ENCODE measurements at places on chromosomes 5 and 9.
A peak's percentile ranks its signal among the peaks of the same experiment; 100 is the strongest.

GRCh38 chr5:117357886-117358285 lies 783.3 kb upstream of the SEMA6A start:
- DNase-seq: no peak

GRCh38 chr5:40634154-40634553 lies 45.6 kb upstream of the PTGER4 start:
- DNase-seq: no peak

DNA sequence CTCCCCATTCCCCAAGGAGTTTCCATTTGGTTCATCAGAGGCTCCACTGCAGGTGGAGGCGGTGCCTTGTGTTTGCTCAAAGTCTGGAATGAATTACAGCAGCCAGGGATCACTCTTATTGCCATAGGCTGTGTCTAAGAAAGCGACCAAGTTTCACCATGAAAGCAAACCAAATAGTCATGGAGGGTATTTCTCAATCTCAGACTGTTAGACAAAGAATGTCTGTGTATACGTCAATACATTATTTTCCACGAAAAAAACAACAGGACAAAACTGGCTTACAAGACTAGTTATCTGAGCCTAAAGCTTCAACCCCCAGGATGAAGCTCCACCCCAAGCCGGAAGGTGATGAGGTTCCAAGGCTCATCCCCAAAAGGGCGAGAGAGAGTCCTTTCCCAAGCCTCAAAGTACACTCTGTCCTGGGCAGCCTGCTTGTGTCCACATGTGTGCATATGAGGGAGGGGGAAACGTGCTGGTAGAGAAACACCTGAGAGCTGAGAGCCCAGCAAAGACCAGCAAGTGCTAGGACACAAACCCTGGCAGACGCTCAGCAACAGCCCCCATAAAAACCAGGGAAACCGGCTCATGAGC lies 4.3 kb downstream of the B4GALT1 start:
- no peak for DNase-seq

- DNase-seq: no peak
These were observed 62.8 kb upstream of the CPEB4 start for GRCh38 chr5:173825215-173825865.

- DNase-seq: peak; percentile 26
These were observed at the start of gene DIRAS2 for GRCh38 chr9:90642570-90643539. Gene DIRAS2, minus strand, starts transcription at chr9:90642824. Its CDS starts 28,997 bp downstream, at chr9:90613827.

- no peak for DNase-seq
These were observed 22.3 kb upstream of the DAB2 start for GRCh38 chr5:39447059-39447458.

DNA sequence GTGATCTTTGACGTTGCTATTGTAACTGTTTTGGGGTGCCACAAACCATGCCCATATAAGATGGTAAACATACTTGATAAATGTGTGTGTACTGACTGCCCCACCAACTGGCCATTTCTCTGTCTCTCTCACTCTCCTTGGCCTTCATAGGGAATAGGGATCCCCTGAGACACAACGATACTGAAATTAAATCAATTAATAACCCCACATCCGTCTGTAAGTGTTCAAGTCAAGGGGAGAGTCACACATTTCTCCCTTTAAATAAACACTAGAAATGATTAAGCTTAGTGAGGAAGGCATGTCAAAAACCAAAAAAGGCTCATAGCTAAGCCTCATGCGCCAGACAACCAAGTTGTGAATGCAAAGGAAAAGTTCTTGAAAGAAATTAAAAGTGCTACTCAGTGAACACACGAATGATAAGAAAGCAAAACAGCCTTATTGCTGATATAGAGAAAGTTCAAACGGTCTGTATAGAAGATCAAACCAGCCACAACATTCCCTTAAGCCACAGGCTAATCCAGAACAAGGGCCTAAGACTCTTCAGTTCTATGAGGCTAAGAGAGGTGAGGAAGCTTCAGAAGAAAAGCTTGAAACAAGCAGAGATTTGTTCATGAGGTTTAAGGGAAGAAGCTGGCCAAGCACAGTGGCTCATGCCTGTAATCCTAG lies 111.1 kb downstream of the UGCG start:
- no peak for DNase-seq

DNA sequence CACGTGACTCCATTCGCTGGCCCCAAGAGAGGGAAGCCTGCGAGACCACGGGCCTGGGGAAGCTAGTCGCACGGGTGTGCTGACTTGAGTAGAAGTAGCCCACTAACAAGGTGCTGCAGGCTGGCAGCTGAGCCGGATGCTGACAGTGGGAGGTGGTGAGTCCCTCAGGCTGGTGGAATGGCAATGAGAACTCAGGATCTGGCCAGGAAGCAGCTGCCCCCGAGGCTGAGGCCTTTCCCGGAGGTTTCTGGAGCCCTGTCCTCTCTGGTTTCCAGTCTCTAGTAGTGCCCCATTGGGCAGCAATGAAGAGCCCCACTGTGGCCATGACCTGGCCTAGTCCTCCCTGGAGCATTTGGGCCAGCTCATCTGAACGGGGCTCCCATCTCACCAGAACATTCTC lies 366.7 kb upstream of the IRX4 start:
- DNase-seq: no peak

GRCh38 chr5:120255214-120255613 lies 208.9 kb upstream of the PRR16 start:
- DNase-seq: no peak

- no peak for DNase-seq
These were observed 75.6 kb upstream of the SPRY4 start for GRCh38 chr5:142400415-142400814.

DNA sequence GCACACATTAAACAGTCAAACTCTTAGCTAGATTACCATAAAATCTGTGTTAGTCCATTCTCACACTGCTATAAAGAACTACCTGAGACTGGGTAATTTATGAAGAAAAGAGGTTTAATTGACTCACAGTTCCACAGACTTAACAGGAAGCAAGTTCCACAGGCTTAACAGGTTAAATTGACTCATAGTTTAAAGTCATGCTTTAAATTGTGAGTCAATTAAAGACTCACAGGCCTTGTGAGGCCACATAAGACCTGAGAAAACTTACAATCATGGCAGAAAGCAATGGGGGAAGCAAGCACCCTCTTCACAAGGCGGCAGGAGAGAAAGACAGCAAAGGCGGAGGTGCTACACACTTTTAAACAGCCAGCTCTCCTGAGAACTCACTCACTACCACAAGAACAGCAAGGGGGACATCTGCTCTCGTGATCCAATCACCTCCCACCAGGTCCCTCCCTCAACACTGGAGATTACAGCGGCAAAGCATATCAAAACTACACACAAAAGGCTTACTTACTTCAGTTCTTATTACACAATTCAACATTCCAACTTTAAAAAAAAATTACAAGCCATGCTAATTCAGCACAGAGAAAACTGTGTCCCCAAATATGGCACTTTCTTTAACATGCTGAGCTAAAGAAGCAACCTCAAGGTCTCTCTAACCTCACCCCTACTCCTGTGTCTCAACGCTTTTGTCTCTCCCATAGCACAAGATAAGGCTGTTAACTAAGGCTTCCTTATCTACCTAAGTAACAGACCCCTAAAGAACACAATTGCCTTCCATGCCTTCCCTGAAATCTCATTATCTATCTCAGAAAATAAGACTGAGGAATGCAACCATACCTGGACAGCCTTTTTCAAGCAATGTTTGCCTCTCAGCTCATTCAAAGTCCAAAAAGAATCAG lies 805.1 kb downstream of the NR2F1-AS1 start:
- no peak for DNase-seq

DNA sequence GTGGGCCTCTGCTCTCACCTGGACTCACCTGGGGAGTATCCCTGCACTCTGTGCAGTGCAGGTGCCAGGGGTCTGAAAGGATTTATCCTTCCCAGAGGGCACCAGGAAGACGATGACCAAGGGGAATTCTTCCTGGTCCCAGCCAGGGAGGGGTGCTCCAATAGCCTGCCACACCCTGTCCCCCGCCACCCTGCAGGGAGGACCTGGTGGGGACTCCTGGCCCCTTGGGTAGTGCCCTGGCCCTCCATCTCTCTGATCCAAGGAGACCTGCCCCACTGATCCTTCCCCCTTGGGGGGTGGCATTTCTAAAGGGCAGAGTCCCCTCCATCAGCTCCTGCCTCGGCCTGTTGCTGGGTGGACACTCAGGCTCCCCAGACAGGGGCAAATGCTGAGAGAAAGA lies 70.7 kb downstream of the NTNG2 start:
- DNase-seq: no peak

DNA sequence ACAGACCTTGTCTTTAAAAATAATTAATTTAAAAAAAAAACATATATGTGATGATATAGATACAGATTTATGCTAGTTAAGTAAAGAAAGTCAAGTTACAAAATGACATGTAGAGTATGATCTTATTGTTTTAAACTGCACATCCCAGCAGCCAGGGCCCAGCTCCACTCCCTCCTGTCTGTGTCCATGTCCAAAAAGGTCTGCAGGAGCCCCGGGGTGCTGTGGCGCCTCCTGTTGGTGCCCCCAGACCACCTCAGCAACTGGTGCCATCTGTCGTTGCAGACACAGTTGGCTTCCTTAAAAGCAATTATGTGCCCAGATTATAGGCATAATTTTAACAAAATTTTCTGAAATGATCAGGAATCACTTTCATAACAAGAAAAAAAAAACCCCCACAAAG lies 33.3 kb downstream of the IPPK start:
- DNase-seq: no peak

GRCh38 chr9:80500300-80500699 lies 928.5 kb downstream of the TLE4 start:
- DNase-seq: no peak

DNA sequence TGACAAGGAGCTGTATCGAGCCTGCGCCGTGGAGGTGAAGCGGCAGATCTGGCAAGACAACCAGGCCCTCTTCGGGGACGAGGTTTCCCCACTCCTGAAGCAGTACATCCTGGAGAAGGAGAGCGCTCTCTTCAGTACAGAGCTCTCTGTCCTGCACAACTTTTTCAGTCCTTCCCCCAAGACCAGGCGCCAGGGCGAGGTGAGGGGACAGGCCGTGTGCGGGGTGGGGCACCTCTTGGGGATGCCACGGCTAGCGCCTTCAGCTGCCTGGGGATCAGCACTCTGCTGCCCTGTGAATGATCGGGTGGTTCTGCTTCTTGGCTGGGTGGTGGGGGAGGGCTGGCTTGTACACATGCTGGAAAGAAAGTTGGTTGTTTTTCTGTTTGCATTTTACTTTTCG lies 1.7 kb downstream of the NELFB start:
- DNase-seq: no peak

DNA sequence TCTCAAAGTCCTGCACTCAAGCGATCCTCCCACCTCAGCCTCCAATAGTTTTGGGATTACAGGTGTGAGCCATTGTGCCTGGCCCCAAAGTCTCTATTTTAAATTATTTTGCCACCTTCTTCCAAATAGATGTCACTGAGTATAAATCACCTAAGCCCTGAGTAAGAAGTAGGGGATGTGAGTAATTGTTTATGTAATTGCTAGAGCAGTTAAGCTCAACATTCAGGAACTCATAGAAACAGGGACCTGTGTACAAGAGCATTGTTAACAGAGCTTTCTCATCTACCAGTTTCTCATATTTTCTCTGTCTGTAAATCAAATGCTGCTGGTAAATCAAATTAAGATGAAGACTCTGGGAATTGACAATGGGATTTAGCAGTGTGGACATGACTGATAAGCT lies 26.3 kb downstream of the CDK7 start:
- no peak for DNase-seq

GRCh38 chr5:55920784-55921183 lies 69.6 kb downstream of the IL31RA start:
- DNase-seq: no peak

GRCh38 chr5:110414360-110414759 lies 312.1 kb downstream of the TMEM232 start:
- no peak for DNase-seq

DNA sequence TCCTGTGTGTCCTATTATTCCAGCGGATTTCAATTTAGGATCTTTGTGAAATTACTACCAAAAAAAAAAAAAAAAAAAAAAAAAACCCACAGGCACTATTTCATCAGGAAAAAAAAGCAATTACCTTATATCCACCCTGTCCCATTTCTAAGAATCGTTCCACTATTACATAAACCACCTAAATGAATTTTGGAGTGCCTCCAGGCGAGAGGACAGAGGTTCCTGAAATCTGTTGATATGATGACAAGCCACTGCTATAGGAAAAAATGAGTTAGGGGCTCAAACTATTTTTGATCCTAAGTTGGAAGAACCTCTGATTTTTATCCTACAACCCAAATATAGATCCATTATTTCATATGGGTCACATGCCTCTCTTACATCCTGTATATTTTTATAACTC lies 177.9 kb downstream of the GNAQ start:
- no peak for DNase-seq

DNA sequence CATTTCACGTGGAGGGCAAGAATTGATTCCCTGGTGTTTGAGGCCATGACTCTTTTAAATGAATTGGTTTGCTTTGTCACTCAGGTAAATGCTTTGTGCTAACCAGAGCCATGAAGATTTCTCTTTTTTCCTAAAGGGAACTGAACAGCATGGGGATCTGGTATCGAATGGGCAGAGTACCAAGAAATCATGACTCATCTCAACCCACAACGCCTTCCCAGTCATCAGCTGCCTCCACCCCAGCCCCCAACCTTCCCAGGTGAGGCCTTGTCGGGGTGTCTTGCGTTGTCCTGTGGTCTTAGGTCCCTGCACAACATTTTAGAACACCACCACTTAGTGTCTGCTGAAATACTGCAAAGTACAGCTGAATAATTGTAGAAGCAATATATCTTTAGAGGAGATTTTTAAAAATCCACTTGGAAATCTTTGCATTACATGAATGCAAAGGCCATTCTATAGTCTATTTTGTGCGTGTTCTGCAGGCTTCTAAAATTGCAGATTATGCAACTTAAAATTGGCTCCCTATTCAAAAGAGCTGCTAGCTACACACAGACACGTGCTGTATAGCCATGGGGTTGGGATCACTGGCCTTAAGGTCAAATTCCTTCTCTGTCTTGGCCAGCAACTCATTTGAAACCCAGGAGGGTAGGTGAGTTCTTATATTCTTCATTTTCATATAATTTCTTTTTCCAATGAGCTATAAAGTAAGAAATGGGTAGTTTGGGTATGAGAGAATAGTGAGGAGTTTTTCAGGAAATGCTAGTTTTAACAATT lies 69.0 kb downstream of the MVB12B start:
- DNase-seq: no peak

GRCh38 chr5:35305336-35306020 lies 75.2 kb upstream of the PRLR start:
- no peak for DNase-seq

DNA sequence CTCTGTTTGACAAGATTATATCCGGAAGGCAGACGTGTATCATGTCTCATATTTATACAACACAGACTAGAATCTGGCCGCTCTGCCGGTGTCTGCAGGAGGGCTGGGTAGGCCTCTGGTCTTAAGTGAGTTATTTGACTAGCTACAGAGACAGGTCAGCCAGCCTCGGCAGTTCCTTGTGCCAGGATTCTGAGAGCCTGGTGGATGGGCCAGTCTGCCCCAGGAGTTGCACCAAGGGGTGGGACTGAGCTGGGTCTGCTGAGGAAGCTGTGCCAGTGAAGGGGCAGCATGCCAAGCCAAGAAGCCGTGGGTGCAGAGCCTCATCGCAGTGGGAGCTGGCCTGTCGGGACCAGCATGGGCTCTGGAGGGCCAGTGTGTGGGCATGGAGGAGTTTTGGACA lies 7.1 kb downstream of the SNX18 start:
- no peak for DNase-seq

GRCh38 chr9:132163876-132164603 lies 2.2 kb downstream of the NTNG2 start:
- DNase-seq: no peak

- no peak for DNase-seq
These were observed 112.3 kb upstream of the WWC1 start for GRCh38 chr5:168179192-168179593.

GRCh38 chr5:132065951-132066701 lies 5.7 kb downstream of the IL3 start:
- DNase-seq: no peak

Measured in activated CD4-positive, alpha-beta T cell treated with anti-CD3 and anti-CD28 coated beads, Interleukin-2, amount 50 U/mL, for 48 hours (primary cell).